Head of caudate nucleus (tissue), 42 donors: ENCODE measurements at places on chromosomes 11 and 22.

- DNase-seq = peak; percentile 48
These were observed 27.8 kb downstream of the PHLDB1 start for GRCh38 chr11:118635237-118635591.

- no peak for DNase-seq
These were observed 16.0 kb upstream of the DKK3 start for GRCh38 chr11:12024254-12024926.

DNA sequence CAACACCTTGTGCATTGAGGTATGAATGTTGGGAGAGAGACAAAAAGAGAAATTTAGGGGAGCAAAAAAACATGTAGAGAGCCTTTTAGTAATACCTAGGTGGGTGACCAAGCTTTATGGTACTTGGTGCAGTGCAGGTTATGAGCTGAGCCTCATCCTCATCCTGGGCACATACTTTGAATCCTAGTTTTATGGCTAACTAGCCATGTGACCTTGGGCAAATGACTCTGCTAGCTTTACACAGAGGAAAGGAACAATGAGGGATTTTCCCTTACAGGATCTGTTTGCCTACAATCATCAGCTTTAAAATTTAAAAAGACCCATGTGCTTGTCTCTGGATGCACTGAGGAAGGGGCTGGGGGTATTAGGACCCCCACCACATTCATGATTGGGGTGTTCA, 187.8 kb upstream of the ISX start:
- no peak for DNase-seq

- no peak for DNase-seq
These were observed 96.2 kb downstream of the RDX start for GRCh38 chr11:110200241-110200640.

DNA sequence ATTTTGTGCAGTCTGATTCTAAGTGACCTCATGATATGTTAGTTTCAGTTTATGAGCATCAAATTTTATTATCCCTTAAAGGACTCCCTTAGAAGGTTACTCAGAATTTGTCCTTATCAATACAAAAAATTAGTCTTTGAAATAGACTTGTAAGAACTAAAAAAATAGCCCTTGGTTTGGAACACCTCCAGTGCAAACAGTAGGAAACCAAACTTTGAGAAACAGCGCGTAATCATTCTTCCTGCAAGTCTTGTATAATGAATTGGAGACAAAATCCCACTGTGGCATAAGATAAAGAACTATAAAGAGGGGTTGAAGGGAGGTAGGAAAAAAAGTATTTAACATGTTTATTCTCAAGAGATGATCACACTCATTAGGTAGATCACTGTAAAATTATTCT, 10.8 kb upstream of the MSANTD4 start:
- DNase-seq = no peak

GRCh38 chr11:119845756-119846155, 116.8 kb upstream of the NECTIN1 start:
- DNase-seq = no peak

- no peak for DNase-seq
These were observed 63.9 kb downstream of the GAS2 start for GRCh38 chr11:22730319-22730718.

DNA sequence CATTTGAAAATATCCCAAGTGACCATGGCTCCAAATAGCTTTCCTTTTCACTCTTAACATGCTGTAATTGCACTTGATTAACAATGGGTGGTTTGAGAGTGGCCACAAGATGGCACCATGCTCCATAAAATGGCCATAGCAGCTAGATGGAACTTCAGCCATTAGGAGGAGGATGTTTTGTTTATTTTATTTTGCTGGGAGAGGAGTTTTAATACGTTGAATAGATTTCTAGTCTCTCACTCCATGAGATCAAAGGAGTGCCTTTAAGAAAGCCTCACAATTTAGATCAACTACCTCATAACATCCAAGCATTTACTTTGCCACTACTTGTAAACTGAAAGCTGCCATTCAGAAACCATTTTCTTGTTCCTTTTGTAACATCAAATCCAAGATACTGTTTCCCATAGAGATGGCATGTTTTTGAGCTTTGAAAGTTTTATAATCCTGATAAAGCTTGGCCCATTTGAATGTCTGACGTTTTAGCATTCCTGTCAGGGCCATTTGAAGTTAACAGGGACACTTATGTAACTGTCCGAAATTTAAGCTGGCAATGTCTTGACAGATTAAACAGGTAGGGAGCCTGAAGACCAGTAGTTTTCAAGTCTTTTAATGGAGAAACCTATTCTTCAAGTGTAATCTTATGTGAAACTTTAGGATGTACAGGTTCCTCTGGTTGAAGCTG, 4.7 kb downstream of the FEN1 start:
- DNase-seq = peak; percentile 82

- no peak for DNase-seq
These were observed 4.7 kb downstream of the UCP2 start for GRCh38 chr11:73977856-73978519.

- DNase-seq = peak; percentile 95
These were observed at the start of gene PPFIA1 for GRCh38 chr11:70270104-70270876. Gene PPFIA1, plus strand, starts transcription at chr11:70270690. Its CDS starts 1,483 bp downstream, at chr11:70272173.
